NCI-H2029 (cell line): ENCODE measurements at places on chromosomes 12 and 14.
A peak's percentile ranks its signal among the peaks of the same experiment; 100 is the strongest.

GRCh38 chr14:69648480-69649451 lies 37.4 kb downstream of the SUSD6 start:
- peak; percentile 48 for DNase-seq

- no peak for DNase-seq
Observed at GRCh38 chr14:91774140-91775096, 42.5 kb upstream of the CATSPERB start.

- no peak for DNase-seq
Observed at GRCh38 chr12:2477009-2477766, 317.6 kb upstream of the FKBP4 start.

GRCh38 chr14:34067587-34067986 lies 116.7 kb upstream of the EGLN3 start:
- no peak for DNase-seq

DNA sequence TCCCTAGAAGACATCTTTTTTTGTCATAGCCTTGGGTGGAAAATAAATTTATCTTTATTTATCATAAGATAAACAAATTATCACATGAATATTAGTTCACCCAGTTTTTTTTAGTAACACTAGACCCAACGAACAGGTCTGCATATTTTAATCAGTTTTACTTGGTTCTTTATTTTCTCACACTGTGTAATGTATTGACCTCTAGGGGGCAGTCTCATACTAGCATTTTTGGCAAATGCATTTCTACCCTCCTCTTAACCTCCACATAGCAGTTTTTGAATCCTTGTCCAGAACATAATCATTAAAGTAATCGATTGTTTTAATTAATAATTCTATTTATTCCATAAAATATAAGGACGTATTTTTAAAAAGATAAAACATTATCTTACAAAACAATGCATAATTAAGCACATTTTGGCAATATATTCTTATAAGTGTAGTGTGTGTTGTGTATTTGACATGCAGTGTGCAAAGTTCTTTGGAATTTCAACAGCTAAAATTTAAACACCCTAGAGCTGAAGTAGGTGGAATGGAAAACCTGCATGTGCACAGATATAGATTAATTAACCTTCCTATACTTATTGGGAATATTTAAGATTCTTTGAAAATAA lies 31.6 kb upstream of the PTPRQ start:
- peak; percentile 35 for DNase-seq

DNA sequence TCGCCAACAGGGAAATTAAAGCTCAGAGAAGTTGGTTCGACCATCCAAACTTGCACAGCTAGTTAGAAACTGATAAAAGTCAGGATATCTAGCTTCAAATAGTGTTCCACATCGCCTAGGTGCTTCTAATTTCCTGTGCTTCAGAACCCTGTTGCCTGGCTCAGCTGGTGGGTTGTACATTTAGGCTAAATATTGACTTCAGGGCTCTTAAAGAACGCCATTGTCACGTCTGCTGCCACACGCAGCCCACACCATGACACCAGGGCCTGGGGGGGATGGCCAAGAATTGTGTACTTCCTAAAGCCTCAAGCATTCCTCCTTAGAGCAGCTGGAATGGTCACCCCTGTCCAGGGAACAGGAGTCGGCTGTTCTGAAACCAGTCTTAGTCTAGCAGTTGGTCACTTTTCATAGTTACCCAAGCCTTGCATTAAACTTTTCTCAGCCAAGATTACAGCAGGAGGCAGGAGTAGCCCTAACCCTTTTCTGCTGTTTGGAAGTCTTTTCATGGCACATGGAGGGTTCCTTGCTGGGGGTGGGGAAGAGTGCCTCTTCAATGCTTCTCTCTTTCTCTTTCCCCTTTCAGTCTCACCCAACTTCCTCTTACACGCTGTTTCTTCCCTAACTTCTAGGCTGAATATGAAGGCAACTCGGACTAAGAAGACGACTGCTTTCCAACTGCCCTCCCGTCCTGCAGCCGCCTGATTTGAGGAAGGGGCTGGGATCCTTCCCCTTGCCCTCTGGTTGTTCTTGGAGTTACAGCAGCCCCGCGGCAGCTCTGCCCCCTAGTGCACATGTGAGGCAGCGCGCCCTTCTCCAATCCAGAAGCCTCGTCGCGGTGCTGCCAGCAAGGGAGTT lies 17.1 kb downstream of the FOS start:
- DNase-seq, result no peak

DNA sequence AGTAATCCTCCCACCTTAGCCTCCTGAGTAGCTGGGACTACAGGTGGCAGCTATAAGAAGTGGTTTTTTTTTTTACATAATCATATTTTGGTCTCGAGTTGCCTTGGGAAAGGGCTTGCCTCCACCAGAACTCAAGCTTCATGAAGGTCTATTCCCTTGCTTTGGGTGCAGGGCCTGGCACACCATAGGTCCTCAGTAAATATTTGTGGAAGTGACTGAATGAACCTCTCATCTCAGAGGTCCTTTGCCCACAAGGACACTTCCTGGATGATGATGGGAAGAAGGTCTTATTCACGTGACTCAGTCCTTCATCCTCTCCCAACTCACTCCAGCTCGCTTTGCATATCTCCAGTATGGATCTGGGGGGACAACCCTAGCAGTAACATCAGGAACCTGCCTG lies 114.0 kb upstream of the MED13L start:
- no peak for DNase-seq

DNA sequence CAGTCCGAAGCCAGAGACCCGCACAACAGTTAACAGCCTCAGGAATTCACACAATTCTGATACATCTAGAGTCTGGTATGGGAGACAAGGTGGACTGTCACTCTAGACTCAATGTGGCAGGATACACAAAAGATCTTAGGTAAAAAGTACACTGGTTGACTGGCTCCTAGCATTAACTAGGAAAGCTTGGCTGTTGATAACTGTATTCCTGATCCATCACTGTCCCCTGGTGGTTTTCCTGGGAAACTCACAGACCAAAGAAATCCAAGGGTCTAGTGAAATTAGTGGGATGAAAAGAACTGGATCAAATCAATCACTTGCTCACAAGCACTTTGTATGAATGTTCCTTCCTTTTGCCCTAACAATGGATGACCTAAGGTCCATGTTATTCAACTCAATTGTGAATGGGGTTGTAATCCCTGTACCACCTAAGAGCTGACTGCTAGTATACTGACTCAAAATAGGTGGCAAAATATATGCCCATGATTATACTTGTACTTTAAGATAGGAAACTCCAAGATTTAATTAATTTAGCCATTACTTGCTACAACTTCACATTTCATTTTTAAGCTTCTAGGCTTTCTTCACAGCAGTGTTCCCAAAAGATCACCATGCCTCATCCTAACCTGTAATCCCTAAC lies 14.0 kb downstream of the NPC2 start:
- DNase-seq, result no peak

DNA sequence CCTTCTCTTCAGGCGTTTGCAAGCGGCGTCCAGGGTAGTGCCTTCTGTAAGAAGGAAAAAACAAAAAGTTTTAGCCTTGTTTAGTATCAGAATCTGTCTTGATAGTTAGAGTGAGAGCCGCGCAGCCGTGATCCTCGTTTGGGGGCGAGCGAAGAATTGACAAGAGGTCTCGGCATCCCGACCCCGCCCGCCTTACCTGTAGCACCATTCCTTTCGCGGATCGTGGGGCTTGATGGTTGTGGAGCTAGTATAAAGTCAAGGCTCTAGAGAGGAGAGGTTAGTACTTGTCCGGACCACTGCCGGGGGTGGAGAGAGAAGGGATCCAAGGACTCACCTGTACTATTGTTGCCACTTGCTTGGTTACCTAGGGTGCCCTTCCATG lies 494 bp downstream of the TMTC3 start:
- no peak for DNase-seq

DNA sequence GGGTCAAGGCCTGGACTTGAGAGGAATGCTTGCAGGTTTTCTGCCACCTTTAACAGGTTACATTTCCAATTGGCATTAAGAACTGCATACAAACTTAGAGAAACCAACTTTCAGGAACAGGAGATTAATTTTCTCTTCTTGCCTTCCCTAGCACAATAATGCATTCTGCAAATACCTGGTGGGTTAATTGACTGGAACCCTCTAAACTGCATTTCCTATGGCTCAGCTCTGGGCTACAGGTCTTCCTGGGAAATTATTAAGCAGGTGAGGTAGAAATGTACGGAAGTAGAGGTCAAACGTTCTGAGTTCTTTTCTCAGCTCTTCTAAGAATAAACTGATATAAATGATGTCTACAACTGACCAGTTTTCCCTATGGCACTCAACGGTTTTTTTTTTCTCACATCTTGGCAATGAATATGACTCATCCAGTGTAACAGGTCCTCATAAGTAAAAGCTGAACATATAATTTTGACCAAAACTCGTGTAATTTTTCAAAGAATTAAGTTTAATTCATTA lies 144.9 kb upstream of the PELI2 start:
- DNase-seq, result no peak

- no peak for DNase-seq
Observed at GRCh38 chr12:41333974-41334373, 145.9 kb downstream of the PDZRN4 start.

GRCh38 chr12:32499048-32499447 lies 99.7 kb downstream of the FGD4 start:
- no peak for DNase-seq

- no peak for DNase-seq
Observed at GRCh38 chr12:105576261-105576660, 245.8 kb downstream of the C12orf75 start.

DNA sequence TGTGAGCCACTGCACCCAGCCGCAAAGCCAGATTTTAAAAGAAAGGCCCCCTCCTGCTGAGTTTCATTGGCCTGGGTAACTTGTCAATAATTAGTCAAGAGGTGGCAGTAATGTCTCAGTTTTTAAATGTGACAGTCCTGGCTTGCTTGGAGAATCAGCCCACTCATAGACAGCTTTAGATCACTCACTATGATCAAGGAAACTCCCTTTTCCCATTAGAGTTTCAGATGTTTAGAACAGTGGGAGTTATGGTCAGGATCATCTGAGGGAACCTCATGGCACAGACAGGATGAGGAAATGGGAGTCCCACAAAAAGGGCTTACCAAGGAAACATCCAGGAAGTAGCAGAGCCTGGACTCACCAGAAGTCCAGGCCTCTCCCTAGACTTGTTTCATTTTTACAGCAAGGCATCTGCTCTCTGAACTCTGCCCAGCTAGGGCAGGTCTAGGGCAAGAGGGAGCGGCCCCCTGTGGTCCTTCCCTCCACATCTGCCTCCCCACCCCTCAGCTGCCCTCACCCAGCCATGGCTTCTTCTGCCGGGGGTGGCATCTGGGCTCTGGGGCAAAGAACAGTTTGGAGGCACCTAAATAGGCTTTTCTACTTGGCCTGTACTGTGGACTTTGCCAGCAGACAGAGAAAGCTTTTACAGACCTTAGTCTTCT lies 11.2 kb downstream of the BCL2L14 start:
- peak; percentile 36 for DNase-seq

- peak; percentile 33 for DNase-seq
Observed at GRCh38 chr12:41188058-41188840, at the start of gene PDZRN4. PDZRN4 (plus strand) TSS chr12:41188320.
